Stimulated activated CD4-positive, alpha-beta T cell treated with anti-CD3 and anti-CD28 coated beads, Interleukin-4, amount 100 ng/mL, for 1 hour (primary cell): ENCODE measurements at places on chromosomes 7 and 10.

DNA sequence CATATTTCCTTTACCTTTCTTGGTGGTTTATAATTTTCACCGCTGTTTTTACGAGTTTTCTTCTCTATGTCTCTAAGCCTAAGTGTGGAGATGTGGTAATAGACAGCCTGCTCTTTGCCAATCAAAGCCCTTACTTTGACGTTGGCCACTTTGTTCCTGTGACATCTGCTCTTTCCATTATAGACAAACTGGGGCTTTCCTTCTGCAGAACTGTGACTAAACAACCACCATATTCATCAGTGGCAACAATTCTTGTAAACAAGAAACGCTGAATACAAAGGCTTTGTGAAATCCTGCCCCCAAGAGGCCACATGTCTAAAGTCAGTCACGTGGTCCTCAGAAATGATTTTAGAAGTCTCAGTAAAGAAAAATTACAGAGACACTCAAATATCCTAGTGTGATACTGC lies 59.6 kb upstream of the CAPZA2 start:
- DNase-seq: peak; percentile 4

GRCh38 chr10:98509745-98510144 lies 63.0 kb upstream of the HPS1 start:
- no peak for DNase-seq

DNA sequence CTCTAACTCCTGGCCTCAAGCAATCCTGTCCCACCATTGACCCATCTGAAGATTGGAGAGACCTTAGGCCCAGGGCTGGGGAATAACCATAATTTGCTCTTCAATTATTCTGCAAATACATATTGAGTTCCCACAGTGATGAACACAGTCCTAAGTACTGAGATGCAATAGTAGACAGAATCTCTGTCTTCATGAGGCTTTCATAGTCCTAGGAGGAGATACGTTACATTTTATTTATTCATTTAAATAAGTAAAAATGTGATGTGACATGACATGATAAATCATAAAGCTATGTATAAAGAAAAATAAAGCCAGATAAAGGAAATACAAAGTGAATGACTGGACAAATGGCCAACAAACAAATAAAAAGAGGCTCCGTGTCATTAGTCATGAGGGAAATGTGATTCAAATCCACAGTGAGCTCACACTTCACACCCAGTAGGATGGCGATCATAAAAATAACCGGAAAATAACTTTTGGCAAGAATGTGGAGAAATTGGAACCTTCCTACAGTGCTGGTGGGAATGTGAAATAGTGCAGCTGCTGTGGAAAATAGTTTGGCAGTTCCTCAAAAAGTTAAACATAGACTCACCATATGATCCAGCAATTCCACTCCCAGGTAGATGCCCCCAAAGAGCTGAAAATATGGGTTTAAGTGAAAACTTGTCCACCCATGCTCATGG lies 52.1 kb upstream of the JCAD start:
- DNase-seq: no peak

- DNase-seq: no peak
Measured at GRCh38 chr7:84568781-84569180, 374.2 kb upstream of the SEMA3A start.

- DNase-seq: no peak
Measured at GRCh38 chr10:110444004-110444337, 53.7 kb upstream of the DUSP5 start.

DNA sequence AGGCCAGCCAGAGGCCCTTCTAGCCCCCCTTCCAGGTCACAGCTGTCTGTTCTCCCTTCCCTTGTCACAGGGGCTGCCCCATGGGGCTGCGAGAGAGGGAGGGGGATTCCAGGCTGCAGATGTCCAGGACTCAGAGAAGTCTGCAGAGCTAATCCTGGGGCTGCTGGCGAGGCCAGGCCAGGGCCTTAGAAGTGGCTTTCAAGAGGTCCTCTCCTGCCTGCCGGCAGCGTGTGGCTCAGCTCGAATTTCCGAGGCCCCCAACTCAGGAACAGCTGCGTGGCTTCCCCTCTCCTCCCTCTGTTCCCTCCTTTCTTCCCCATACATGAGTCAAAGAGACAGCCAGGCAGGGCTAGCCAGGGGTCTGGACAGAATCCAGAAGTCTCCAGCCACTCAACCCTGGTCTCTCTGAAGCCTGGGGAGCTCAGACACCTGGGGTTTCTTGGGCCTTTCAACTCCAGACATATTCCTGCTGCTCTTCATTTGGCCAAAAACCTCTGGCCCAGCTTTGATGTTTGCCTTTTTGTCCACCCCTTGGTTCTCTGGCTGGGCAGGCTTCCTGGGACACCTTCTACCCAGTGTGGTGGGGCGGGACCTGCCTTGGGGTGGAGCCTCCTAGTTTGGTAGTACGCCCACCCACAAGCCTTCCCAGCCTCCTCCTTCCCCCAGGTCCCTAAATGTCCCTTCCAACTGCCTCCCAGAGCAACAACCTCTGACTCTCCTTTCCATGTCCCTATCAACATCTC lies 21.8 kb upstream of the EIF5AL1 start:
- DNase-seq: no peak

GRCh38 chr7:139035586-139036353 lies at the start of gene ZC3HAV1L:
ZC3HAV1L (minus strand) TSS chr7:139036042; CDS start chr7:139036017, 25 bp downstream.
- DNase-seq: peak; percentile 65

DNA sequence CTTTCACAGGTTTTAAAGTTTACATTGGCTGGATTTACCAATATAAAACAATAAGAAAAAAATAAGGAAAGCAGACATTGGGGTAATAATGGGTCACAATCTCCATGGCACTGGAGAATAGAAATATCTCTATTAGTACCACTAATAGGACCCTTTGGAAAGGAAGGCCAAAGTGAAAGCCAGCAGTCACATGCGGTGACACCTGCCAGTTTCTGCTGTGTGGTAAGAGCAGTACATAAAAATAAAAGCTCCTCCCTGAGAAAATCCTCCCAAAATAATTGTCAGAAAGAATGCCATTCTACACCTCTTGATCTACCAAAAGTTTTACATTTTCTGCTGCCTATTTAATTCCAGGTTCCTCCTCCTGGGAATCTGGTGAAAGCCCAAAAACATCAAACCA lies 30.4 kb upstream of the SLC13A1 start:
- no peak for DNase-seq

- no peak for DNase-seq
Measured at GRCh38 chr10:92699518-92700381, 10.0 kb downstream of the HHEX start.

DNA sequence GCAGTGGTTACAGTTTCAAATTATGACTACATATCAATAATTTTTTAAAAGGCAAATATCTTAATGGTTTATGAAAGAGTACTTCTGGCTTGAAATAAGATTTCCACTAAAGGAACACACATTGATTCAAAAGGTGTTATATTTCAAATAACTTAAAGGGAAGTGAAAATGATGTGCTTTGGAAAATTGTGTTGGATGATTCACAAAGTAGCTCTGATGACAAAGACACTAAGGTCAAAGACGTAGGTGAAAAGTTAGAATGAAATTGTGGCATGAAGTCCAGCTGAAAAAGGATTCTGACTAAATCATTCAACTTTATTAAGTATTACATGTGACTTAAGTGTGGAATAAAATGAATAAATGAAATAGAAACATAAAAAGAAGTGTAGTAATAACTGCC lies 20.8 kb upstream of the OR2A5 start:
- no peak for DNase-seq

DNA sequence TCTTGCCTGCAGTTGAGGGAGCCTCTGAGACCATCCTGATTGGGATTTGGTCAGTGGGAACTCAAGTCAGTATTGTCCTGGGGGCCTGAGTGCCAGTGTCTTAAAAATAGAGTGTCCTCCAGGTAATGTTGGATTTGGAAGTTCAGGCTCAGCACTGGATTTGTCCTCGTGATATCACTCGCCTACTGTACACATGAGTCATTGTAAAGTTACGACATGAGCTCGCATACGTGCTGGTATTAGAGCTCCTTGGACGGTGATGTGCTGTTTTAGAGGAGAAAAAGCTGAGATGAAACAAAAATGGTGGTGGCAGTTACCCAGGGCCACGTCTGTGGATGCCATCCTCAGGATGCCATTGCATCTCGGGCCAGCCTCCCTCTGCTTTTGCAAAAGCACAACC lies 78.2 kb downstream of the MGMT start:
- no peak for DNase-seq

GRCh38 chr10:117727421-117727820 lies 184.9 kb downstream of the EMX2 start:
- no peak for DNase-seq

GRCh38 chr7:117623606-117624005 lies 143.8 kb downstream of the CFTR start:
- no peak for DNase-seq

DNA sequence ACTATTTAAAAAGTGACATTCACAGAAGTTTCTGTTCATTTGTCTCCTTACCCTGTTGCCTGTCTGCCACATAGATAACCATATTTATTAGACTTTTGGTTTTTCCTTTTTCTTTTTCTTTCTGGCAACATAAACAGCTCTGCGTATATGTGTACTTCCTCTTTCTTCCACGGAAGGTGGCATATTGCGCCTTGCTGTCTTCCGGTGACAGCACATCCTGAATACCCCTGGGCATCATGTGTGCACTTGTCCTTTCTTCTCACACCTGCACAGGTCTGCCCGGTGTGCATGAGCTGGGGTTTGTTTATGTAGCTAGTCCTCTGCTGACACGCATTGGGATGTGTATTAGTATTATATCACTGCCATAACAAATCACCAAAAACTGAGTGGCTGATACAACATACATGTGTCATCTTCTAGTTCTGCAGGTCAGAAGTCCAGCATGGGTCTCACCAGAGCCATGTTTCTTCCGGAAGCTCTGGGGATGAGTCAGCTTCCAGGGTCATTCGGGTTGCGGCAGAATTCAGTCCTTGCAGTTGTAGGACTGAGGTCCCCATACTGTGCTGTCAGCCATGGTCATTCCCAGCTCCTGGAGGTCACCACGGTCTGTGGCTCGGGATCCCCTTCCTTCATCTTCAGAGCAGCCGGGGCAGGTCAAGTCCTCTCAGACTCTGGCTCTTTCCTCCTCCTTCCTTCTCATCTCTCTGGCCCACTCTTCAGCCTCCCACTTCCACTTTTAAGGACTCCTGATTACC lies 596.0 kb upstream of the FOXK1 start:
- DNase-seq: no peak

GRCh38 chr10:7551950-7552716 lies 114.6 kb downstream of the ITIH5 start:
- no peak for DNase-seq

DNA sequence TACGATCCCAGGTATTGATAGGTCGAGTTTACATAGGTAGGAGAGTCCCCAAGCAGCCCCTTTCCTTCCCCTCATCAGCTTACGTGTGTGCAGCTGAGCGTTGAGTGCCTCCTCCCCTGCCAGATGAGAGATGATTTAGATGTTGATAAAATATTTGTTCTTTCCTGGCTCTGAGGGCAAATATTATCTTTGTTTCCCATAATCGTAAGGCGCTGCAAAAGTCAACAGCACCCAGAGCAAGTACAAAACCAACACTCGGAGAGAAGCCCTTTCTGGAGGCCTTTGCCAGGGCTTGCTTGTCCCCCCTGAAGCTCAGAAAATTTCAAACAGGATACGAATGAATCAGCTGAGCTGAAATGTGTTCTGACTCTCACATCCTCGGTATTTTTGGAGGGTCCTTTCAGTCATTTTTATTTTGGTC lies 683.2 kb downstream of the LRMDA start:
- no peak for DNase-seq

GRCh38 chr7:77858278-77858677 lies 59.7 kb downstream of the PHTF2 start:
- DNase-seq: no peak

GRCh38 chr7:134376693-134377092 lies 60.0 kb upstream of the SLC35B4 start:
- DNase-seq: no peak

DNA sequence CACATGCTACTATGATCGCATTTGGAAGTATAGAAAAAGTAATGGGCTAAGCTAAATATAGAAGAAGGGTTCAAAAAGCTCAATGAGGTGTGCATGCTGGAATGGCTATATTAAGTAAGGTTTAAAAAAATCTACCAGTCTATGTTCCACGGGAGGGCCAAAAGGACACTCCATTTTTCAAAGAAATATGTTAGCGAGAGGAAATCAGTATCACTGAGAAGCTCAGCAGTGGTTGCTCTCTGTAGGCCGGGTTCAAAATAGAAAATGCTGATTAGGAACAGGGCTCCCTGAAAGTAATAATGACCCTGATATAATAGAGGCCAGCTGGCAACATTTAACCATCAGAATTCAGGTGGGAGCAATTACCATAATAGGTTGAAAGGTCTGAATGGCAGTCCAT lies 224.5 kb upstream of the SEMA3E start:
- DNase-seq: no peak

- DNase-seq: no peak
Measured at GRCh38 chr7:20407585-20408466, 77.1 kb downstream of the ITGB8 start.

DNA sequence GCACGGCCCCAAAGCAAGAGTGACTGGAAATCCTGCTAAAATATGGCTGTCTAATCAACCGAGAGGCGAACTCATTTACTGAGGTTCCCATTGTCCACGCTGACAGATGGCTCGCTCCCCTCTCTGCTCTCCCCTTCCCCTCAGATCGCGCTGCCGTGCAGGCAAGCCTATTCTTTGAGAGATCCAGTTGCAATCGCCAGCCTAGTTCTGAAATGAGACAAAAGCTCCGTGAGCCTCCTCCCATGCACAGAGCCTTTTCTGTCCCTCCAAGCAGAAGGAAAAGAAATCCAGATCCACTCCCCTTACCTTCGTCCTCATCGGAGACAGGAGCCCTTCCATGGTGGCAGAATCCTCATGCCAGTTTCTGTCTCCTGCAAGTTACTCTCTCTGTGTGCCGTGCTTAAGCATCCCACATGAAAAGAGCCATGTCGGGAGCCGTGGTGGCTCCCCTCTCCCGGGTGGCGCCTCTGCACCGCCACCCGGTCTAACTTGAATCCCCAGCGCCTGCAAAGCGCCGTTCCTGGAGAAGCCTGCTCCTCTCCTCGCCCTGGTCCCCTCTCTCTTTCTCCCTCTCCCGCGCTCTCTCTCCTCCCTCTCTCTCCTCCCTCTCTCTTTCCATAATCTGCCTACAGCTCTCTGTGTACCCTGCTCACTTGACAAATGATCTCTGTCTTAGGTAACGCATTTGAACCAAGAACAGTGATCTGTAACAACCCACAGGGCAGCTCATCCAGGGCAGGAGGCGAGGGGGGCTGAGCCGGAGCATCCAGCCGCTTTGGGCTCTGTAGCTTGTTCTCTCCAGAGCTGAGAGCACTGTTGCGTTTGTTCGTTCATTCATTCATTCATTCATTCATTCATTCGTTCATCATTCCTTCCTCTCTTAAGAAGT lies 156.8 kb downstream of the FRMD4A start:
- peak; percentile 2 for DNase-seq

DNA sequence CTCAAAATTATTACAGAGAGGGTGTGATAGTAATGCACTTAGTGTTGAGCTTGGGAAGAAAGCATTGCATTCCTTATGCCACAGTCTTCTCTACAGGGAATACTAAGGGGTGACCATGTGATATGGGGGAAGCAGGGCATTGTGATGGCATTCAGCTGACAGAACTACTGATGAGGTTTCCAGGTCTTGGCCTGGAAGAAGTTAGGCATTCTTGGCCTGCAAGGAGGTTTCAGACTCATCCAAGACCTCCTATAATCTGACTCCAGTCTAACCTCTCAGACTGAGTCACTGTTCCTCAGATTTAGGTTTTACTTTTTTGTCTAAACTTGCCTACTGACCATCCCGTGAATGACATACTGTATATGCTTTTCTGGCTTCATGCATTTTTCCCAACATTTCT lies 7.9 kb downstream of the STMP1 start:
- no peak for DNase-seq
